Amniotic stem cell (primary cell): ENCODE measurements at places on chromosomes 2 and 18.

GRCh38 chr2:30266051-30266621 lies 34.8 kb downstream of the LBH start:
- DNase-seq, result no peak

DNA sequence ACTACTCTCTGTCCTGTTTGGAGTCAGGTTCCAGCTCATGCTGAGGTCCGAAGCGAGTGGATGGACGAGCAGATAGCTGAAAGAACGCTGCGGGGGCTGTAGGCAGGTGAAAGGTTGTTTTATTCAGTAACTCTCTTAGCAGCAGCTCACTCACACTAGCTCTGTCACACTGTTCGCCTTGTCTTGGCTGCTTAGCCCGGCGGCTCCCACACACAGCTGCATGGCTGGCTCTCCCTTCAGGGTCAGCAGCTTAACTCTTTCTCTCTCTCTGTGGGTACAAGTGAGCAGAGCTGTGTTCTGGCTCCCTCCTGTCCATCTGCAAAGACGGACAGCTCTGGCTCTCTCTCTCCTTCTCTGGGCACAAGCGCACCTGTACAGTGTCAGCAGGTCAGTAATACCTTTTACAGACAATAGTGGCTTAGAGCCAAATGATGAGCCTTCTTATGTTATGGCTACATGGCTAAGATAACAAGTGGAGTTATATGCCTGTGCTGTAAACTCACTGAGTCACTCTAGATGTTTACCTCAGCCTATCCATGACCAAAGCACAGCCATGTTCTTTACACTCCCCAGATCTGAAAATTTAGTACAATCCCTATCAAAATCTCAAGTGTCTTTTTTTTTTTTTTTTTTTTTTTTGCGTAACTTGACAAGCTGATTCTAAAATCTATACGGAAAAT lies 149.3 kb downstream of the GALNT1 start:
- no peak for DNase-seq

DNA sequence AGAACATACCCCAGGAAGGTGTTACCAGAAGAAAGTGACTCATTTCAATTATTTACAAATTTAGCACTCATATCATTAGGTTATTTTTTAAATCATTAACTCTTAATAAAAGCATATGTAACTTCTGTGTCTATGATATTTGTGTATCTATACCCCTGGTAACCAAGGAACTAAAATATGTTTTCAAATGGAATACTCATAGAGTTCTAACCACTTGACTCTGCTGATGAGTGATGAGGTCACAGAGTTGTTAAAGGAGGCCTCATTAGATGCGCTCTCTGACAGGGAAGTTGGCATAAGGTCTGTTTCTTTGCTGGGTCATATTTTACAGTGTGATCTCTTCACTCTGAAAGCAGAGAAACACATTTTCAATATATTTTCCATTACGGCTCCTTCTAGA lies 73.4 kb downstream of the CCDC150 start:
- no peak for DNase-seq

DNA sequence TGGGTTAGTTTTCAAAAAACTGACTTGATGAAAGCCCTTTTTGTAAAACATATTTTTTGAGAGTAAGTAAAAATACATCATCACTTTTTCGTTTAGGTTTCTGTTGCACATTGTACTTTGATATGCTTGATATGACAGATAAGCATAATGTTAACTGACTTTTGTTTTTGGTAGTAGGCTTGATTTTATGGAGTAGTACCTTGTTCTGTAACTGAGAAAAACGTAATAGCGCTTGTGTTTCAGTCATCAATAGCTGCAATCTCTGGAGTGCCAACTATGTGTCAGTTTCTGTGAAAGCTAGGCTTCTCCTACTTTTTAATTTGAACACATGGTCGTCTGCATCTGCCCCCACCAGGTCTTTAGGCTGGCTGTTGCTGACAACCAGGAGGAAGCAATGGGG lies 1.3 kb downstream of the LCLAT1 start:
- no peak for DNase-seq

GRCh38 chr18:26071725-26072124 lies 18.7 kb downstream of the SS18 start:
- DNase-seq, result no peak

DNA sequence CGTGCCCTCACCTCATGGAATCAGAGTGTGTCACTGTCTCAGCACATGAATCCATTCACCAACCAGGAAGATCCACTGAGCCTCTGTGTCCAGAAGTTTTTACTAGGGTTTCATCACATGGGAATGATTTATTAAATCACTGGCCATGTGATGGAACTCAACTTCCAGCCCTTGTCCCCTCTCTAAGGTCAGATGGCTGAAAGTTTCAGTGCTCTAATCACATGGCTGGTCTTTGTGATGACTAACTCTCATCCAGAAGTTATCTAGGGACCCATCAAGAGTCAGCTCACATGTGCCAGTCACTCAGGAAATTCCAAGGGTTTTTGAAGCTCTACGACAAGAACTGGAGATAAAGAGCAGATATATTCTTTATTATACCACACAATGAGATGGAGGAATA lies 140.5 kb upstream of the GYPC start:
- no peak for DNase-seq
